ENCODE measurements at places on chromosomes 1 and 21.

DNA sequence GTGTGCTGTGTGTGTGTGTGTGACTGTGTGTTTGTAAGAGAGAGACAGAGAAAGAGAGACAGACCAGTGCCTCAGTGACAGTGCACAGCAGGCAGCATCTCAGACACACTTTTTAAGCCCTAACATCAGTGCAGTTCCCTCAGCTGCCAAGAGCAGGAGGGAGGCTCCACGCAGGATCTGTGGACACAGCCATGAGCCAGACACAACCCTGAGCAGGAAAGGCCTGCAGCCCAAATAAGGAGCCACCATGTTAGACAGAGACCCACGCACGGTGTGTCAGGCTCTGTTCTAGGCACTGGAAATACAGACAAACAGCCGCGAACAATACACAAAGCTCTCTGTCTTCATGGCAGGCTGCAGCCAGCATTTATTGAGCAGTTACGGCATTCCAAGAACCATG, 445.5 kb downstream of the MATN1 start:
- no peak for DNase-seq

DNA sequence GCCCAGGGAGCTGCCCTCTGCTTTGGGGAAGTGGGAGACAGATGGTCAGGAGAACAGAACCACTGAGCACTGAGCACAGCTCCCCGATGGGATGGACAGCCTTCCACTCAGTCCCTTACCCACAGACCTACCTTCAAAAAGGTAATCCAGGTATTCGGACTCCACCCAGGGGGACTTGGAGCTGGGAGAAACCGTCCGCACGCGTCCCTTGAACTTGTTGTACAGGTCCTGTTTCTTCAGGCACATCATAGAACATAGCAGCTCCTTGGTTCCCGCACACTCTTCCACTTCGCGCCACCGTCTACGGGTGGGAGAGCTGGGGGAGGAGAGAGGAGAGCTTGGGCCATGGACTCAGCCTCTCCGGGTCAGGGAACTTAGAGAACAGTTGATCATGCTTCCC, 17.8 kb downstream of the IFNLR1 start:
- no peak for DNase-seq

- DNase-seq = no peak
Measured at GRCh38 chr1:81325397-81325796, 475.3 kb upstream of the ADGRL2 start.

DNA sequence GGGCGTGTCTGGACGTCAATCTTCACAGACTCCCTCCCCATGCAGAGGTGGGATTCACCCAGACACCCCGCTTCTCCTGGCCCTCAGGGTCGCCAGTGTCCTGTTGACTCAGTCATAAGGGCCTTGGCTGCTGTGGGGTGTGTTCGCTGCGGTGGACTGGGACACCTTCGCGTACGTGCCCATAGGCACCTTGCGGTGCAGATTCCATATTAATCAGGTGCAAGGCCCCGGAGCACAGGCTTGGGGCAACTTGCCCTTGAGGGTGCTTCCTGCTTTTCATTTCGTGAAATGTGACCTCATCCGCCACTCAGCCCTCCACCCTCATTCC, 398 bp upstream of the SLC30A10 start:
- no peak for DNase-seq

DNA sequence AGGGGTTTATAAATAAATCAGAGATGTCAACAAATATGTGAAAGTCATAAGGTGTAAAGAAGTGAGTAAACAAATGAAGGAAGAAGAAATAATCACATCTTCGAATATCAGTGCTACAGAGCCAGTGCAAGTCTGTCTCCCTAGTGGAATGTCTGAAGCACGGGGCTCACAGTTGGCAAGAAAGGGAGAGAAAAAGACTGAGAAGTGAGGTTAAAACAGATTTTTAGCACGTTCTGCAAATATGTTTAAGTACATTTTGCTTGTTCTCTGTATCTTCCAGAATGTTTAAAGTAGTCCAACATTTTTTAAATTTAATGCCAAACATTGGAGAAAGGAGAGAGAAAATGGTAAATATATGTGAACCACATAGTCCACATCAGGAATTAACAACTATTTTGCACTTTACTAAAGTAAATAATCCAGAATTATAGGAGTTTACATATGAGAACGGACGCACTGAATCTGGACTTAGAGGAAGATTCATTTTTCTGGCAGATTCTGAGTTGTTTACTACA, 682.4 kb downstream of the LTN1 start:
- DNase-seq = no peak

DNA sequence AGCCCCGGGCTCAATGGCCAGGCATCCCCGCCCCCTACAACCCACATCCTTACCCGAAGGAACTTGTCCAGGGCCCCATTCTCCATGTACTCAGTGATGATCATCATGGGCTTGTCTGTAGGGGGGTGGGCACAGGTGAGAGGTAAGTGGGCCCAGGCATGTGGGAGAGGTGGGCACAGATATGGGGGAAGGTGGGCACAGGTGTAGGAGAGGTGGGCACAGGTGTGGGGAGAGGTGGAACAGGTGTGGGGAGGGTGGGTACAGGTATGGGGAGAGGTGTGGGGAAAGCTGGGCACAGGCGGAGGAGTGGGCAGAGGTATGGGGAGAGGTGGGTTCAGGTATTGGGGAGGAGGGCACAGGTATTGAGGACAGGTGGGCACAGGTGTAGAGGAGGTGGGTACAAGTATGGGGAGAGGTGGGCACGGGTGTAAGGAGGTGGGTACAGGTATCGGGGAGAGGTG, 23.5 kb downstream of the EPHA2 start:
- no peak for DNase-seq

DNA sequence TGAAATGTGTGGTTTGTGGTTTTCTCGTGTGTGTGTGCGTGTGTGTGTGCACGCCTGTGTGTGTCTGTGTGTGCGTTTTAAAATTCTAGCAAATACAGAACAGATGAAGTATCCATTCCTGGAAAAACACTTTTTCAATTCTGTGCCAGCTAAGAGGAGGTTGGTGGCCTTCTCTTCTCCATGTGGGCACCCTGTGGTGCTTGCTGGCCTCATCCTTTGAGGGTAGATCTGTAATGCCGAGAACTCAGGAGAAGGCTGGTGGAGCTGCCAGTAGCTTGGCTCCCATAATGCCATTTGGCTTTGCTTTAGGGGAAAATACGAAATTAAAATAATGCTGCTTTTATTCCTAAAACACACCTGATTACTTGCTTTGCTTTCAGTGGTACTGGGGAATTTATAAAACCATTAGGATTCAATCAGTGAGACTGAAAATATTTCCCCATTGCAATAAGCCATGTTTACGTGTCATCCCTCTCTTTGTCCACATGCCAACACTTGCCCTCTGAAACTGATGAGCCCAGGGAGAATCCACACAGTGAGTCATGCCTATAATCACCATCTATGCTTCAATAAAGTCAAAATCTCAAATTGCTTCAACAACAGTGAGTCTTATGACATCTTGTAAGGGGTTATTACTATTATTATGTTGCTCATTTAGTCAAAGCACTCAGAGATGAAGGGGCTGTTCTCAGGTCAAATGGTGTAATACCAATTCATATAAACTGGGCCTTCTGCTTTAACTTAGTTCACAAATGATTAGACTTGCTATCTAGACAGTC, 39.2 kb downstream of the ABCA4 start:
- DNase-seq = peak; percentile 57

- no peak for DNase-seq
Measured at GRCh38 chr1:199279872-199280645, 641.2 kb downstream of the PTPRC start.

- no peak for DNase-seq
Measured at GRCh38 chr1:228943436-228943835, 208.2 kb downstream of the RHOU start.

DNA sequence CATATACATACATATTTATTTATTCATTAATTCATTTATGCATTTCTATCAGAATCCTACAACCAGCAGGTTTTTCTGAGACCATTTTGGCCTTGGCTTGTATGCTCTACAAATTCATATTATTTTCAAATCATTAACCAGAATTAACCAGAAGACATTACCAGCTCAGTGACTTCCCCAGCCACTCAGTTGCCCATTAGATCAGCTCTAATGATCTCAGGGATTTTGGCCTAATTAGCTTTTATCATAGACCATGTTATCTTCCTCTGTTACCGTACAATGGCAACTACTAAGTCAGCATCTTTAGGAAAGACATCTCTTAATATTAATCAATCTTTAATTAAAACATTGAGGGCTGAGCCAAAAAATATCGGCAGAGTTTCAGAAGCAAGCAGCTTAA, 90.3 kb upstream of the BMP8A start:
- DNase-seq = no peak

GRCh38 chr21:45040157-45040711, 34.1 kb upstream of the ADARB1 start:
- no peak for DNase-seq

DNA sequence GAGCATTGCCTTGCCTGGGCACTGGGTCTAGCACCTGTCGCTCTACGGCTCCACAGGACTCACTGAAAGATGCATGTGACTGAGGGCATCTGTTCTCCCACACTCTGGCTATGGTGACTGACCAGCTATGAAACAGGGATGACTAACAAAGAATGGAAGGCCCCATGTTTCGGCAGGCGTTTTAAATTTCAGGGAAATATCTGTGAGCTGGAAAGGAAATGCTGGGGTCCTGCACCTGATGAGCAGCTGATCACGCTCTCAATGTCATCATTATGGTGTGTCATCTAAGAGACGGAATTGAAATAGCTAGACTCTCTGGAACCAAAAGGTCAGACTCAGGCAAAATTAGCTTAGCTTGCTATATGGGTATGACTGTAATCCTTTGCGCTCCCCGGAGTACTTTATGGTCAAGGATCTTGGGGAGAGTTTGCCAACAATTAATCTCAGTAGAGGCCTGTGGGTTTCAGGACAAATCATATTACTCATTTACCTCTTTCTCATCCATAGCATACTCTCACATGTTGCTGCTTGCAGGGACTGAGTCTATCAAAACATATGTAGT, 24.5 kb upstream of the PALMD start:
- peak; percentile 26 for DNase-seq

GRCh38 chr1:84615790-84616189, 41.5 kb upstream of the CTBS start:
- DNase-seq = no peak

GRCh38 chr1:176950736-176951324, 213.7 kb downstream of the ASTN1 start:
- DNase-seq = no peak

DNA sequence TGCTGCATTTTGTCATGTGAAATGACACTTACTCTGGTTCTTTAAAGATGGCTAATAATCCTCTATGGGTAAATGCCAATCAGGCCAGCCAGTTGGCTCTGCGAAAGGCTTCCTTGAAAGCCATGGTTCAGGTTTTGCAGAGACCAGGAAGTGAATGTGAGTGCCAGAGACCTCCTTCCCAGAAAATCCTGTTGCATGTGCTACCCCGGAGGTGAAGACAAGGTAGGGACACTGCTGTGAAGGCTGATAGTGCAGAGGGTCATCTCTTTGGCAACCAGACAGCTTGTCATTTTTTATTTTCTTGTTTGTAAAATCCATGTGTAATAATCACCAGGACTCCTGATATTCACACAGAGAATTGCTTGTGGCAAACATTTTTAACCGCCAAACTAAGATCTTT, 18.7 kb downstream of the LRRC8D start:
- no peak for DNase-seq

DNA sequence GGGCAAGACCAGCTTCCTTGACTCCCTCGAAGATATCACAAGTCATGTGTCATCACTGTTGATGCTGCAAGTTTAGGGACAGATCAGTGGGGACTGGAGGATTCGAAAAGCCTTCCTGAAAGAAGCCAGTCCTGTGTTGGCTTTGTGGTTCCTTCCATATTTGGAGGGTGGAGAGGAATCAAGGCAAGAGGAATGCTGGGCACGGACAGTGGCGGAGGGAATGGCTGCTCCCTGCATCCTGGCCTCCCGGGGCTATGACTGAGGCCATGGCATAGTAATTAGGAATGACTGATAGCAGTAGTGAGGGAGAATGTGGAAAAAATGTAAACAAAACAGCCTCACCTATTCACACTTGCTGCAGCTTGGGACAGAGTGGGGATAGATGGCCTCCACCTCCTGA, 36.4 kb downstream of the VANGL1 start:
- no peak for DNase-seq

- peak; percentile 68 for DNase-seq
Measured at GRCh38 chr1:38455829-38456530, 403.6 kb downstream of the RRAGC start.

DNA sequence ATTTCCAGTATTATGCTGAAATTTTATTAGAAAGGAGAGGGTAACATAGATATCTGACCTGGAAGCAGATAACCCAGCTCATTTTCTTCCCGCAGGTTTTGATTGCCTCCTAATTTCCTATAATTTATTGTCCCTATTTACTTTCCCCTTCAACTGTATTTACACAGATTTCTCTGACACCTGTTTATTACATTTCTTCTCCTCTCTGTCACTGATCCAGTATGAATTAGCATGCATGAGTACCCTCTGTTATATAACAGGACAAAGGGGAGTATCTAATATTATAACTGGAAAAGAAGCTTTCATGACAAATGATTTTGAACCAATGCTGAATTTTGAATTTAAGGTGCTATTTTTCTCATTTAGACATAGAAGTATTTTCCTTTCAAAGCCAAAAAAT, 37.4 kb downstream of the DENND1B start:
- no peak for DNase-seq

DNA sequence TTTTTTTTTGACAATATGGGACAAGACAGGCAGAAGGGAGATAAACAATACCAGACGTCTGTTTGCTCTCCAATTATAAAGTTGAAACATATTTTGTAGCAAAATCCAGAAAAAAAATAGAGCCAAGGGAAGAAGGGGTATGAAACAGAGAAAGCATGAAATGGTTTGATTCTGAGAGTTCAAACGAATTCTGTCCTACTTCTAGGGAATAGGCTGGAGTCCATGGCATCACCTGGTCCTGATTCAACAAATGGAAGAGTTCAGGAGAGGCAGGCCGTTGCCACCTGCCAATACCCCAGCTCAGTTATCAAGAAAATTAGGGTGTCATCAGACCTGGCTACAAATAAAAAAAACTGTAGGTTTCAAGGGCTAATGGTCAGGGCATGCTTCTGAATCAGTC, 71.8 kb downstream of the CLSTN1 start:
- DNase-seq = no peak

GRCh38 chr1:188061881-188062280, 1233.1 kb downstream of the PLA2G4A start:
- DNase-seq = no peak

- no peak for DNase-seq
Measured at GRCh38 chr1:177800400-177801088, 169.3 kb downstream of the SEC16B start.

GRCh38 chr1:1264868-1265272, 8.8 kb downstream of the UBE2J2 start:
- DNase-seq = peak; percentile 62

- DNase-seq = no peak
Measured at GRCh38 chr1:207791290-207791689, 39.4 kb downstream of the CD46 start.

DNA sequence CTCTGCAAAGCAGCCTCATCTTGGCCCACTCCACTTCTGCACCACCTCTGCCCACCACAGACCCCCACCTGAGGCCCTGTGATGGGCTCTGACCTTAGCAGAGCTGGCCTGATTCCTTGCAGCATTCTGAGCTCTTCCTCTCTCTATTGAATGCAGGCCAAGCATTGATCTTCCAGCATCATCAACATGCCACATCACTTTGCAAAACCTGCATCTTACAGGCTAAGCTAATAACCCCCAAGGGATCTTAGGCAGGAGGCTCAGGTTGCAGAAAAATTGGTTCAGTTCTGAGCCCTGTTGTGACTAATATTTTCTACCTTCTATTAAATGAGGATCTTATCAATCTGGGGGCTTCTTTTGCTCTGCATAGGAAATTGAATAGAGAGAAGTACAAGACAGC, 78.7 kb downstream of the ATP1A1 start:
- DNase-seq = no peak
